ENCODE measurements at places on chromosomes 12 and 14. TPM values are rescaled to one million over a fixed set of nuclear protein-coding genes. Genes with fewer than 3 reads are reported as not detected.

The CBX5 gene
- total RNA-seq, result 60.1 TPM

The PKP2 gene
- total RNA-seq, result 58.0 TPM

DNA sequence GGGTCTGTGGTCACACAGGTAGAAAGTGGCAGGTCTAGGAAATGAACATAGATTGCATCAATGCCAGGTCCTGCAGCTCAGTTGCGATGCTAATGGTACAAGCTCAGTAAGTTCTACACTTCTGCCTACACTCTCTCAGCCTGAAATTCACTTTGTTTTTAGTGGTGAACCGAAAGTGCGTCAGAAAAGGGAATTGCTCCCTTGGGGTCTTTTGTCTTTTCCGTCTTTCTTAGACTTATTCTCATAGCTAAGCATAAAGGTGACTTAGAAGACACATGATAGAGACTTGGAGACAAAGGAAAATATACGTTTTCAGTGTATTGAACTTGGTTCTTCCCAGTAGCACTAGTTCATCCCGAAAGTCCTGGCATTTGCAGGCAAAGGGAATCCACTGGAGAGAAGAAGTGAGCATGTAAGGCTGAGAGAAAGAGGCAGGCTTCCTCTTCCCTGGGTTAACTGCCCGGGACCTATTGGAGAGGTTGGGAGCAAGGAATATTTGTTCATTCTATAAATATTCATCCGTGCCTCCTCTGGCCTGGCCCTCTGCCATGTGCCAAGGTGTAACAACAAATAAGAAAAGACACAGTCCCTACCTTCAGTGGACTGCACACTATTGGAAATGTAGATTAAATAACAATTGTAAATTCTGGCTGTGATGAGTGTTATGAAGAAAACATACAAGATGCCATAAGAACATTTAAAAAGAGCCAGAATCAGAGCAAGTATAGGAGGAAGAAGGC lies 785.8 kb downstream of the MED13L start:
- H3K27me3 ChIP-seq, result no peaks in the 10 kb centered on the region
- DNase-seq, result no peak
- no peak overlapping the region for H3K4me3 ChIP-seq
- H3K36me3 ChIP-seq, result no peaks in the 10 kb centered on the region

GRCh38 chr14:75297411-75298040 lies 18.9 kb downstream of the FOS start:
- H3K4me1 ChIP-seq, result peaks cover 26% of the 10 kb centered on the region
- H3K27ac ChIP-seq, result no peak overlapping the region
- DNase-seq, result no peak
- H3K36me3 ChIP-seq, result no peaks in the 10 kb centered on the region

GRCh38 chr14:54597795-54598443 lies 31.0 kb downstream of the SAMD4A start:
- no peaks in the 10 kb centered on the region for H3K27me3 ChIP-seq
- H3K4me3 ChIP-seq, result no peak overlapping the region
- H3K36me3 ChIP-seq, result no peaks in the 10 kb centered on the region

- no peak for DNase-seq
- H3K4me1 ChIP-seq, result no peaks in the 10 kb centered on the region
- H3K27ac ChIP-seq, result no peak overlapping the region
- no peaks in the 10 kb centered on the region for H3K36me3 ChIP-seq
- H3K27me3 ChIP-seq, result no peaks in the 10 kb centered on the region
Measured at GRCh38 chr12:38149395-38150073, 167.0 kb upstream of the ALG10B start.

GRCh38 chr12:120971299-120972180 lies 6.8 kb upstream of the HNF1A start:
- H3K4me1 ChIP-seq, result no peaks in the 10 kb centered on the region
- H3K36me3 ChIP-seq, result no peaks in the 10 kb centered on the region
- no peaks in the 10 kb centered on the region for H3K27me3 ChIP-seq
- no peak overlapping the region for H3K4me3 ChIP-seq
- peak; percentile 65 for DNase-seq

DNA sequence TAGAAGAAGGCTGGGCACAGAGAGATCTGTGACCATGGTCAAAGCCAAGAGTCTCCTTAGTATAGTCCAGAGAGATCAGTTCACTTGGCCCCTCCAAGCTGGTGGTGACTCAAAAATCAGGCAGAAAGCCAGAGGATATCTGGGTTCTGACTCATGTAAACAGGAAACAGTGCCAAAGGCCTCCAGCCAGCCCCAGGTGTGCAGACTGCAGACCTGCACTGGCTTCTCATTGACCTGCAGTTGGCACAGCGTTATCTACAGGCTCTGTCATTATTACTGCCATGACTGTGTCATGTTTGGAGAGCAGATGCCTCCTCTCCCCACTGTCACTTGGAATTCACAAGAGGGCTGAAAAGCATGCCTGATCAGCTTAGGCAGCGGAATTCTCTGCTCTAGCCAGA lies 295.7 kb upstream of the PRKD1 start:
- no peak overlapping the region for H3K4me3 ChIP-seq
- no peaks in the 10 kb centered on the region for H3K27me3 ChIP-seq
- peak; percentile 79 for DNase-seq
- no peak overlapping the region for H3K27ac ChIP-seq

GRCh38 chr12:4472046-4472445 lies 26.4 kb upstream of the FGF6 start:
- H3K27ac ChIP-seq, result no peak overlapping the region
- no peak for DNase-seq
- no peak overlapping the region for H3K4me3 ChIP-seq
- peaks cover 13% of the 10 kb centered on the region for H3K27me3 ChIP-seq

Measured in hepatocyte (in vitro differentiated cells).